ENCODE measurements at places on chromosomes 4 and X.
A peak's percentile ranks its signal among the peaks of the same experiment; 100 is the strongest.

DNA sequence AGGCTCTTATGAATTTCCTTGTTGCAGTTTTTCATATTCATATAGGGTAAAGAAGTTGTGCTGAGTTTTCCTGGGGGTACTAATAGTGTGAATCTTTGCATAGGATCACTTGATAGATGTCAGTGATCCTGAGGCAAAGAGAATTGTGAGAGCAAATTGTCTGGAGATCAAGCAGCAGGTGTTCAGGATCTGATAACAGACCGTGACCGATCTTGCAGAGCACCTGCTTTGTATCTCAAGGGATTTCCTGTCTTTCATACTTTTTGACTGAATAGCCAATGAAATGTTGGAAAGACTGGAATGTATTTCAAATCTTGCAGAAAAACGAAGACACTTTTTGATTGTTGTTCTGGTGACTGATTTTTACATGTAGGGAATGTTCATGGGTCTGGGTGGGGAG lies 914.5 kb downstream of the STIM2 start:
- DNase-seq = no peak

GRCh38 chrX:96407072-96407471 lies 277.6 kb upstream of the DIAPH2 start:
- DNase-seq = no peak

DNA sequence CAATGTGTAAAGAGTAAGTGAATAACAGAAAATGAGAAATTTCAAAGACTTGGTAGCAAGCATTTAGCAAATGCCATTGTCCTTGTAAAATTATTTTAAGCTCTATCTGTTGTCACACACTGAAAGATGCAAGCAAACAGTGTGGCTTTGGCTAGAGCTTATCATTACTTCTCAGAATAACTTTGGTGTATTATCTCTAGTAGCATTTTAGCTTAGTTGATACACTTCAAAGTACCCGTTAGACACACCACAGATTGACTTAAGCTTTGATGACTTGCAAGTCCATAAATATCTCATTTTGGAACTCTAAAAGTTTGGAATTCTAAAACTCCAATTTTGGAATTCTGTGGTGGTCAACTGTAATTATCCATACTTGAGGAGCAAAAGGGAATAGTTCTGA lies 98.6 kb downstream of the PDLIM5 start:
- DNase-seq = no peak

DNA sequence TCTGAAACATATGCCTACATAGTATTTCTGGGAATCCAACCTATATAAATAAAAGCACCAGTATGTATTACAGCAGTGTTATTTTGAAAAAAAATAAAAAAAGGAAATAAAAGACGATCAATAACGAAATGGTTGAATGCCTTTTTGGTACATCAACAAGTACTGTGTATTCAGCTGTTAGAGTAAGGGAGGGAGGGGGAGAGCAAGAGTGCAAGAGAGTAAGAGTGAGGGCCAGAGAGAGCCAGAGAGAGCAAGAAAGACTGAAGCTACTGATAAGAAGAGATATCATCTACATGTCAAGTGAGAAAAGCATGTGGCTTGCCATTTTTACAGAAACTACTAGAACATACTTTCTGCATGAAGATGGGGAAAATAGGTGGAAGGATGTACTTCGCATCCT lies 1.8 kb downstream of the SPIN4 start:
- no peak for DNase-seq

- no peak for DNase-seq
Measured at GRCh38 chrX:14697451-14697850, 168.1 kb downstream of the GLRA2 start.

GRCh38 chr4:107094332-107094731 lies 58.2 kb upstream of the DKK2 start:
- no peak for DNase-seq

DNA sequence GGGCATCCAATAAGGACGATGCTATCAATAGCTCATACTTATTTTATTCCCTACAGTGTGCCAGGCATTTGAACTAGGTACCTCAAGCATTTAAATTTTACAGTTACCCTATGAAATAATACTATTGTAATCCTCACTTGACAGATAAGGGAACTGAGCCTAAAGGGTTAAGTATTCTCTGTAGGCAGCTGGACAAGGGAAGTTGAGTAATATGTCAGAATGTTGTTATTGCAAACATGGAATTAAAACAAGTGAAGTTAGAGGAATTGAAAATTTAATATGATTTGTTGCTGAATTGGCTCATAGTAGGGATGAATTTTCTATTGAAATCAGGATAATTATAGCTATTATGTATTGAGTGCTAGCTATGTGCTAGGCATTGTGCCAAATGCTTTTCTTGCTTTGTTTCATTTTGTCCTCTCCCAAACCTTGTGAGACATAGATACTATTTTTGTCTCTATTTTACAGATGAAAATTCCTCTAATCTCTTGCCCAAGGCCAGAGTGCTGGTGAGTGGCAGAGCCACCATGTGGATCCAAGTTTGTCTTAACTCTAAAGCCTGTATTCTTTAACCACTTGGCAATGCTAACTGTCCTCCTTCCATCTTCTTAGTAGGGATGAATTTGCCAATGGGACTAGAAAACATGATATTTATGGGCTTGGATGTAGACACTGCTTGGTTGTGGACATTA lies 58.1 kb downstream of the TMEM164 start:
- DNase-seq = peak; percentile 50

GRCh38 chr4:38928568-38928967 lies 61.0 kb downstream of the FAM114A1 start:
- DNase-seq = no peak

DNA sequence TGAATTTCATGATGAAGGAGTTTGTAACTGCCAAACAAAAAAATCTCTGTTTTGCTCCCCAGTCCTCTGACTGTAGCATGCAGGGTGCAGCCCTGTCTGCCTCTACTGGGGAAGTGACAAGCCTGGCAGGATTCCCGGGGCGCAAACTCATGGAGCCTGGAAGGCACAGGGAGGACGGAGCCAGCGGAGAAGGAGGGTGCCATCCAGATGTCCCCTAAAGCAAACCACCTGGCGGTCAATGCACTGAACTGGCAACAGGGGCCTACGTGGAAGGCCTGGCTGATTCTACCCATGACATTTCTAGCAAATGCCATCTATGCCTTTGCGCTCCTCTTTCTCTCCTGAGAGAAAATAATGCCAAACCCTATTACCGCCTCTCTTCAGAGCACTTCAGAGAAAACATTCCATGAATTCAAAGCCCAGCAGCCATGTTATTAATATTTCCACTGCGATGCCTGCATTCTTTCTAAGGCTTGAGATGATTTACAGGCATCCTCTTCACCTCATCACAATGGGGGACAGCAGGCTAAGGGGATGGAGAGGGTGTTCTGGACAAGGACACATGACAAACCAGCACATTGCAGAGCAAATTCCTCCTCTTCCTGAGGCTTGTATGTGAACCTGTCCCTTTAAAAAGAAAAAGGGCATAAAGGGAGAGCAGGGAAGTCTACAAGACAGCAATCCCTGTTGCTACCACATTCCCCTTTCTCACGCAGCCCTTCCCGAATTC lies 329.3 kb upstream of the NOCT start:
- no peak for DNase-seq

GRCh38 chr4:178205826-178206225 lies 763.6 kb upstream of the AGA start:
- no peak for DNase-seq

GRCh38 chr4:79224777-79225104 lies 101.1 kb downstream of the NAA11 start:
- no peak for DNase-seq

DNA sequence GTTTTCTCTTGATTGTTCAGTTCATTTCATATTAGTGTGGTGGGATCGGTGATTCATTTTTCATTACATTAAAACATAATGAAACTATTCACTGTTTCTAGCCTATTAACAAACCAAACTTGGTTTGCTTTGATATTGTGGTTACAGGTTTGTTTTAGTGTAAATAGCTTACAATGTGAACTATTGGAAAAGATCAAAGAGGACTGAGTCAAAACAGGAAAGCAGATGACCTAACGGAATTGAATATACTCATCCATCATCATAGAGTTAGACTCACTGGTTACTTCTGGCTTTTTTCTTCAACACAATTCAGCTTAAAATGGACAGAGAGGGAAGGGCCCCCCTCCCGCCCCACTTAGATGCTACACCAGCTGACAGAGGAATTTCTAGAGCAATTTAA lies 616.2 kb upstream of the AADAT start:
- no peak for DNase-seq

- peak; percentile 24 for DNase-seq
Measured at GRCh38 chr4:13527981-13528820, 16.1 kb downstream of the NKX3-2 start.

DNA sequence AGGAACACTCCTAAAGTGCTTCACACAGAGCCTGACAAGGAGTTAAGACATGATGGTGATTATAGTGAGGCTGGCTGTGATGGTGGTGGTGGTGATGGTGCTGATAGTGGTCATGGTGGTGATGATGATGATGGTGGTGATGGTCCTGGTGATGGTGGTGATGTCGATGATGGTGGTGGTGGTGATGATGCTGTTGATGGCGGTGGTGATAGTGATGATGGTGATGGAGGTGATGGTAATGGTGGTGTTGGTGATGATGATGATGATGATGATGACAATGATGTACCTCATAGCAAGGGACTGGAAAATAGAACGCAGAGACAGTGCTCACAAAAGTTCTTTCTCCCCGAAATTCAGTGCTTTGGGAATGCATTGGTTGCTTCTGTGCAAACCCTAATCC lies 34.3 kb upstream of the PSAPL1 start:
- DNase-seq = no peak

DNA sequence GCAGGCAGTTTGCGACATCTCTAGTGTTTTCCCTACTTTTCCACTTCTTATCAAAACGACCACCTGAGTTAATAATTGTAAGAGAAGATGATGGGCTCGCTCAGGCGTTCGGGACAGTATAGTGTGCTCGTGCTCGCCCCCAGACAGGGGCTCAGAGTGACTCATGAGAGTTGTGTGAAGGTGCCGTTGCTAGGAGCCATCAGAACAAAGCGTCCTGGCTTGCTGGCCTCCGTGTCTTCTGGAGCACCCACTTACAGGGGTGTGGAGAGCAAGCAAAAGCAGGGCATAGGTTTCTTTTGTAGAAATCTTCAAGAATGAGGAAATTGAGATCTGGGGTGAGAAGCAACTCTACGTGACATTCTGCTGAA lies 73.0 kb upstream of the ADGRG2 start:
- no peak for DNase-seq

DNA sequence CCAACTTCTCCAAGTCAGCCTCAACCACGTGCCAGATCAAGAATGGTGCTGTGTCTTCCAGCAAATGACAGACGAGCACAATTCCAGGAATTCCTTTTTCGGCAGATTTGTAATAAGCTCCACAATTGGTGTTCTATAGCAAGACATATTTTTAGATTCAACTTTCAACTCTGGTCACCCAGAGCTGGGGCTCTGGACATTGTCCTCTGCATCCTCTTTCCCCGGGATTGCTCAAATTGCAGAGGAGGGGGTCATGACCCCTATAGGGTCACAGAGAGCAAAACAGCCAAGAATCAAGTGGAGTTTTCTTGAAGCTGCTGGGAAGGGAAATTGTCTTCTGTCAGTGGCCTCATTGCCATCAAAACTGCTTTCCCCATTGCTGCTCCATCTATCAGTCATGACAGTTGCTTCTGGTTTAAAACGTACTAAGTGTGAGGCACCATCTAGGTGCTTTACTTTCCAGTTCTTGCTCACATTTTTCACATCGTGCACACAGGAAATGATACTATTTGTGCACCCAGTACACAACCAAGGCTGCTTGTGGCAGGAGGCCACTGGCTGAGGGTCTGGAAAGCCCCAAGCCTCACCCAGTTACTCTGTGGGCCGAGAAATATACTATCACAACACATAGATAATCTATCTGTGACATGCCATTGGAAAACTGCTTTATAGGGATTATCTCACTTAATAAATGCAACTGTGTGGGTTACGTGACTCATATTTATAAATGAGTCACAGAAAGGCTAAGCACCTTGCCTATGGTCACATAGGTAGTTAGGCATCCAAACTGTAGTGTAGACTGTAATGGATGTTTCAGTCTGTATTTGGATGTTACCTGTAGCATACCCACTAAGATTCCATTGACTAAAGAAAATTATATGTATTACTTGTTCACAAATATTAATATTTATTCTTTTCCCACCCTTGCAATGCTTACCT lies 91.7 kb upstream of the PHOX2B start:
- DNase-seq = no peak

DNA sequence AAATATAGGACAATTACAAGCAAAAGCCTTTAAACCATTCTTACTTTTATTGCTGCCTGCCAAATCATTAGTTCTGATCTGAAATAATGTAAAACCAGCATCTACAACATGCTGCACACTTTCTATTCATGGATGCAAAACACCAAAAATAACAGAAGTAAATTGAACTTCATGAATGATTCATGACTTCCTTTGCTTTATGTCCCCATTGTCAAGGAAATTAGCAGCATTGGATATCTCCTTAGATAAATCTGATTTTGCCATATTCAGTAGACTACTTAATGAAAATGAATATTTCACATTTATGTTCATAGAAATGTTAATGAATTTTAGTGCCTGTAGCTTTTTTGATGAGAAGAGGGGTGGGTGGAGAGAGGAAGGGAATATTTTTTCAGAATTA lies 132.6 kb downstream of the COMMD8 start:
- no peak for DNase-seq

DNA sequence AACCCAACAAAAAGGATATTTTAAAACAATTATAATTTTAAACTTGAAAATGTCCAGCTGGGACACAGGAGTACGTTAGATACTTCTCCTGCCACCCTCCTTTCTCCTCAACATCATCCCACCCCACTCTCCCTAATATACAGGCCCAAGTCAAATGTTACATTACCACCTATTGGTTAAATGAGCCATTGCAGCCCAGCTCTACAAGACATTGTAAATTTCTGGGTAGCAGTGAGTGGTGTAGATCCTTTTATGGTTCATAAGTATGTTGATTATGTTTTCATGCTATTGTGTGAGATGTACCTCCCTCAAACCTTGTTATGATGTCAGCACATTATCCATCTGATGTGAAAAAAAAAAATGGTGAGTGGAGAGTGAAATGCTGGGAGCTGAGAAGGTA lies 187.1 kb upstream of the BCOR start:
- DNase-seq = no peak

- peak; percentile 67 for DNase-seq
Measured at GRCh38 chr4:6893449-6894085, 16.1 kb upstream of the TBC1D14 start.

- DNase-seq = peak; percentile 49
Measured at GRCh38 chr4:101790521-101791181, at the start of gene BANK1. TSS of gene BANK1 (plus strand) at chr4:101790730. CDS start at chr4:101790881, 151 bp downstream.

DNA sequence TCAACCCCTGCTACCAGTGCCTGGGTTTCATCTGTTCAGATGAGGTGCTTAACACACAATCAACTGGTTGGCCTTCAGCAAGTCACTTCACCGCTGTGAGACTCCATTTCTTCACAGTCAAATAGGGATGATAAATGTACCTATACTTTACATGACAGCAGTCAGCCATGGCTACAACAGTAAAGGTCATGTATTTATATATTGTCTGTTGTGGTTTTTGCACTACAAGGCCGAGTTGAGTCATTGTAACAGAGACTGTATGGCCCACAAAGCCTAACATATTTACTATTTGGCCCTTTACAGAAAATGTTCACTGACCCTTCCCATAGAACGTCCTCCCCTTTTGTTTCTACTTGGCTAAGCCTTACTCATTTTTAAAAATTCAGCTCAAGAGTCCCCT lies 404.6 kb upstream of the F9 start:
- no peak for DNase-seq

GRCh38 chrX:130560544-130560943 lies 158.8 kb downstream of the RBMX2 start:
- DNase-seq = no peak
